ENCODE measurements at places on chromosomes 3 and 15.

DNA sequence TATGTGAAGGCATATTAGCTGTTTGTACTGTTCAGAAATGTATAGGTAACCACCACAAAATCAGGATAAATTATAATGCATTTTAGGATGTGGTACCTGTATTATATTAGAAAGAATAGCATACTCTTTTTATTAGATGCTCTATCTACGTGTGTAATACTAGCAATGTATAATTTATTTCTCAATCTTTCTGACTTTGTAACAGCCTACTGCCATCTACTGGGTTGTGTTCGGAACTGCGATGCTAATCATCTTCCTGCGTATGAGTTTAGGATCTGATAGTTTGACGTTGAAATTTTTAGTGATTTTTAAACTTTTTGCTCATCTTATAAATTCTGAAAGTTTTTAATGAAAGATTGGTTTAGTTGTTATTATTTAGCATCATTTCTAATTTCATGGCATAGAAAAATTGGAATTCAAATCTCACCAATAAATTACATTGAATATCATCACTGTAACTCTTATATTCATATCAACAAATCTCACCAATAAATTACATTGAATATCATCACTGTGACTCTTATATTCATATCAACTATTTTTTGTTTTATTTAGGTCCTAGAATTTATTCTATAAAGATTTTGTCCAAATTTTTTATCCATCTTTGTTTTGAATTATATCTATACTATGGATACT lies 322.7 kb upstream of the ZNF717 start:
- DNase-seq, result no peak

DNA sequence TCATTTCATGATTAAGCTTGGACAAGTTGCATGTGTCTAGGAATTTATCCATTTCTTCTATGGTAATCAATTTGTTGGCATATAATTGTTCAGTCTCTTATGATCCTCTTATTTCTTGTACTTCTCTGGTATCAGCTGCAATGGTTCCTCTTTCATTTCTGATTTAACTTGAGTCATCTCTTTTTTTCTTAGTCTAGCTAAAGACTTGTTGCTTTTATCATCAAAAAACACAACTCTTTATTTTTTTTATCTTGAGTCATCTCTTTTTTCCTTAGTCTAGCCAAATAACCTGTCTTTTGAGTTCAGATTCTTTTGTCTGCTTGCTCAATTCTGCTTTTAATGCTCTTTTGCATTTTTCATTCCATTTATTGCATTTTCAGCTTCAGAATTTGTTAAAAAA lies 37.3 kb downstream of the UBE3A start:
- no peak for DNase-seq

DNA sequence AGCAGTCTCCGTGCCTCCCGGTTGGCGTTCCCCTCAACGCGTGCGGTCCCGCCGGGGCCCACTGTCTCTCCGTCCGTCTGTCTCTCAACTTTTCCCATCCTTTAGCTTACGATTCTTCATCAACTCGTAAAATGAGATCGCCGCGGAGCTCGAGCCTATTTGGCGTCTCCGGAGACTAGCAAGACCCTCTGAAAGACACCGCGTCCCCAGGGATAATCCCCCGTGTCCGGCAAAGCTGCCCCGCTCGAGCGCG lies 3.4 kb downstream of the GATA2 start:
- DNase-seq, result no peak

GRCh38 chr3:161796780-161797179 lies 300.2 kb downstream of the OTOL1 start:
- no peak for DNase-seq

GRCh38 chr3:15098503-15099363 lies at the start of gene RBSN:
RBSN (minus strand) TSS chr3:15099148; CDS start chr3:15096120, 3,028 bp downstream.
- DNase-seq, result peak; percentile 23

DNA sequence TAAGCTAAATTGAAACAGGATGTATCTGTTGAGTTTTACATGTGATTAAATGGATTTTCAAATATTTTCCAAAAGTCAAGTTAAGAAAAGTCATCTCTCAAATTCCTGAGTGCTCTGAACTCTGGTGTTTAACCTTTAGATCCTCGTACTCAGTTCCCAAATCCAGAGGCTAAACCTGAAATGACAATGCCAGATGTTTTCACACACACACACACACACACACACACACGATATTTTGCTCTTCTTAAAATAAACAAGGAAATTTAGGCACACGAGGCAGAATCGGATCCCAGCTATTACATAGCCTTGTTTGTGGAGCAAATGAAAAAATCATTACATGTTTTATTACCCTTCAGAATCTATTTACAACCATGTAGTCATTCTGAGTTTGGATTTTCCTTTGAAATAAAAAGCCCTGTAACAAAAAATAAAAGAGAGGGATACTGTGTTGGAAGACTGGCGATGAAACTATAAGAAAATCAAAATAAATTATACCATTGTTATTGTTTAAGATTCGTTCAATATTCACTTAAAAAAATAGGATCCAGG lies 20.6 kb upstream of the UBE2E1 start:
- no peak for DNase-seq

DNA sequence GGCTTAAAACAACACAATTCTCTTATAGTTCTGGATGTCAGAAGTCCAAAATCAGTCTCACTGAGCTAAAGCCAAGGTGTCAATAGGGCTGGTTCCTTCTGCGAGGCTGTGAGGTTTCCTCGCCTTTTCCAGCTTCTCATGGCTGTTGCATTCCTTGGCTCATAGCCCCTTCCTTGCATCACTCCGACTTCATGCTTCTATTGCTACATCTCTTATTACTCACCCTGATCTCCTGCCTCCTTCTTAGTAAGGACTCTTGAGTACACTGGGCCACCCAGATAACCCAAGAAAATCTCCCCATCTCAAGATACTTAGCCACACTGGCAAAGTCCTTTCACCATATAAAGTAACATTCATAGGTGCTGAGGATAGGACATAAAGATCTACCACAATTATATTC lies 193.9 kb downstream of the ADAMTS17 start:
- no peak for DNase-seq

DNA sequence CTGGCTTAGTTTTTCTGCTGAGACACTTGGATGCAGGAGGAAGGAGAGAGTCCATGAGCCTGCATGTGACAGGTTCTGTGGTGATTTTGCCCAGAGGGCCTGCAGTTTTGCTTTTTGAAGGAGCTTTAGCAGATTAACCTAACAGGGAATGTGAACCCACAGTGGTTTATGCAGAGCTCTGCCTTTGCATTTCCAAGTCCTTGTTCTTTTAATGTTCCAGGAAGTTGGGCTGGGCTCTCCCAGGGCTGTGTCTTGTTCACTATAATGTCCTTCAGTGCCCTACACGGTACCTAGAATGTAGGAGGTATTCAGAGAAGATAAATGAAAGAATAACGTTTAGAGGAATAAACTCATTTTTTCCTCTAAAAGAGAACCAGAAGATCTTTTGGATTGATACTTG lies 50.3 kb downstream of the PCCB start:
- DNase-seq, result no peak

- DNase-seq, result no peak
These were observed 26.8 kb downstream of the FNDC3B start for GRCh38 chr3:172065967-172066762.

GRCh38 chr3:101216710-101217465 lies 103.5 kb downstream of the IMPG2 start:
- DNase-seq, result no peak

DNA sequence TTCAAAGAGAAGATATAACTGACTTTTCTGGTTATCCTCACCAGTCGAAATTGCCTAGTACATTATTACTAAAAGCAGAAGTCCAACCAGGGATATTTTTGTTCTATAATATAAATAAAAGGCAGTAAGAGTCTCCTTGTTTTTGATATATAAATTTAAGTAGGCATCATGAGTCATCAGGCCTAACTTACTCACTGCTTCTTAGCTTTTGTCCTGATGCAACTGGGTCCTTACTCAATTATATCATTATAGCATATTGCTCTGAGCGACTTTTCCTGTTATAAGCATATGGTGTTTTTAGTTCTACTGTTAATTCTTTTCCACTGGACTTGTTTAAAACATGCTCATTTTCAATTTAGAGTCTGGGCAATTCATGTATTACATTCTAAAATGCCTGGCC lies 910.1 kb downstream of the MCTP2 start:
- DNase-seq, result no peak

DNA sequence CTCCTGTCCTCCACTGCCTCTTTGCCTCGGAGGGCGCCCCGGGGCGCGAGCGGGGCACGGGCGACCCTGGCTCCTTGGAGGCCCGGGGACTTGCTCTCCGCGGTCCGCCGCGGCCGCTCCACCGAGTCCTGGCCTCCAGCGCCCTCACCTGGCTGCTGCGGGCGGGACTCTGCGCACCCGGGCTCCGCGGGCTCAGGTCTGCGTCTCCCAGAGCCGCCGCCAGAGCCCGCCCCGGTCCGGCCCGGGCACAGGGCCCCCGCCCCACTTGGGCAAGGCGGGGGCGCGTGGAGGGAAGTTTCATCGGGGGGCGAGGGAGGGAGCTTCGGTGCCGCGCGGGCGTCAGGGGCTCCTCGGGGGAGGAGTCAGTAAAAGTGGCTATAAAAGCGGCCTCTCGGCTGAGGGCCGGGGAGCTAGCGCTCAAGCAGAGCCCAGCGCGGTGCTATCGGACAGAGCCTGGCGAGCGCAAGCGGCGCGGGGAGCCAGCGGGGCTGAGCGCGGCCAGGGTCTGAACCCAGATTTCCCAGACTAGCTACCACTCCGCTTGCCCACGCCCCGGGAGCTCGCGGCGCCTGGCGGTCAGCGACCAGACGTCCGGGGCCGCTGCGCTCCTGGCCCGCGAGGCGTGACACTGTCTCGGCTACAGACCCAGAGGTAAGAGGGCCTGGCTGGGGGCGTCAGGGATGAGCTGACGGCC lies at the start of gene CEMIP:
Gene CEMIP (plus strand): TSS at position 407 of the 694 bp plus-strand sequence. CDS start 94,510 bp downstream, outside the sequence.
- DNase-seq, result no peak

DNA sequence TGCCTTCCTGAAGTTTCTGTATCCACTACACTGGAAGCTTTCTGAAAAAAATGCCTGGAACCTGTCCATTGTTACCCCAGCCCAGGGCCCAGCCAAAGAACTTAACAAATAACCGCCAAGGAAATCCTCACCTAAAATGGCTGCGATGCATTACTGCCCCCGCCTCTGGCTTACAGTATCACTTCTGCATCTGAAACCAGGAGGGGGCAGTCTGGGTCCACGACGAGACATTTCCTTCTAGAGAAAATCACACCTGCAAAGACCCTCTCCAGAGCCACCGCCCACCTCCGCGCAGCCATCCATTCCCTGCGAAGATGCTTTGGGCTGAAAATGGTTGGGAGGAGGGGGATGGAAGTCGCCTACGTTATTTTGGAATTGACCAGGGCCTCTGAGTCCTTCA lies 22.4 kb upstream of the CELF6 start:
- DNase-seq, result no peak

DNA sequence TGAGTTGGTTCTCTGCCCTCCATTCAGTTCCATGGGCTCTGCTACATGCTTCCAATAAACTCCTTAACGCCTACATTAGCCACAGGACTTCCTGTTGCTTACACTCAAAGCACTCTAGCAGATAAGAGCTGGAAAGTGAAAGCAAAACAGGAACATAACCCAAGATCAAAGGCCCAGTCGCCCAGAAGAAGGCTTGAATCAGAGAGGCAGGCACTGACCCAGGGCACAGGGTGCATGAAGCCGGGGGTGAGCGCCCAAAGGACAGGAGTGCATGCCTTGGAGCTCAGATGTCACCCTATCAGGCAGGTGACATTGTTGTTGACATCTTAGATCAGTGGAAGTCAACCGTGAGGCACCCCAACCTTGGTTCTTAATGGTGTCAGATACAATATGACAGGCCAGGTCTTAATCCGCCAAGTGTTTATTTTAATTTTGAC lies 235.1 kb downstream of the UACA start:
- no peak for DNase-seq

GRCh38 chr3:135083756-135084155 lies 288.7 kb downstream of the EPHB1 start:
- no peak for DNase-seq

GRCh38 chr3:69058180-69058946 lies 6.2 kb upstream of the TMF1 start:
- DNase-seq, result no peak

- DNase-seq, result peak; percentile 2
These were observed 187.1 kb upstream of the DNAJC19 start for GRCh38 chr3:181176601-181177000.

- DNase-seq, result no peak
These were observed 18.4 kb downstream of the RFT1 start for GRCh38 chr3:53111822-53112221.

GRCh38 chr3:51715231-51715976 lies 8.5 kb downstream of the GRM2 start:
- no peak for DNase-seq

- no peak for DNase-seq
These were observed 50.5 kb upstream of the SEC22A start for GRCh38 chr3:123151251-123151705.

GRCh38 chr3:195031574-195032003 lies 239.4 kb downstream of the XXYLT1 start:
- DNase-seq, result no peak

DNA sequence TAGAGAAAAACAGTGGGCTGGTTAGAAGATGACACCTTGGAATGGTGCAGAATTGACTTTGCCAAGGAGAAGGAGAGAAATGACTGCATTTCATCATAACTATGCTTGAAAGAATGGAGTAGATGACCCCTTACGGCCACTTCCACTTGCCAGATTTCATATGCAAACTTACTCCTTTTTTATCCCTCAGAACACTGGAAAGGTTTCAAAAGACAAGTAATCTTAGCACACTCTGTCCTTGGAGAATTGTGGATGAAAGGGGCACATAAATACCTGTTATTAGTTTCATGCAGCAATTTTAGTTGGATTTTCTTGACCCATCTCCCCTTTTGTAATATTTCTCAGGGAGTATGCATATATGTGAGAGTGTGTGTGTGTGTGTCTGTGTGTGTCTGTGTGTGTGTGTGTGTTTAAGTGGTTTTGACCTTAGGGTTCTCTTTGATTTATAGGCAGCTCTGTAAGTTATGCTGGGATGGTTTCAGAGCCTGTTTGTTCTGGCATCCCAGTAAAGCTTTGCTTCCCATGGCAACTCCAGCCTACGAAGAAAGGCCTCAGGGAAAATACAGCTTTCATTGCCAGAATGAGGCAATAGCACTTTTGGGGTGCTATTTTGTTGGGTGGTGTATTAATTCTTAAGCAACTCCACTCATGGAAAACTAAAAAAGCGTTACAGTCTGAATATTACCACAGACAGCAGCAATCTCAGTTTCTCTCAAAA lies 122.2 kb upstream of the TP63 start:
- no peak for DNase-seq

DNA sequence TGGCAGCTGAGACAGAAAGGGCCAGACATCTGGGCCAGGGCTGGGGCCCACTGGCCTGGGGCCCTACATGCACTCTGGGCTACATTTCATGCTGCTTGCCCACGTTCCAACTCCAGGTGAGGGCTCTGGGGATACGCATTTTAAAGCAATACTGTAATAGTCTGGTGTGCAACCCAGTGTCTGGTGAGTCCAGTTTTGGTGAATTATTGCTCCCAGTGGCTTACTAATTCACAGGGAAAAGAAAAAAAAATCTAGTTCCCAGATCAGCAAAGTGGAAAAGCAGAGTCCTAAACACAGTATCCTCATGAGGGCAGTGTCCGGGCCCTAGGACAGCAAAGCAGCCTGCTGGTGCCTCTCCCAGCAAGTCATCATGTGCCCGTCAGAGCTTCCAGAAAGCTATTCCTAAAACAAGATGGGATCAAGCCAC lies 82.4 kb downstream of the CCNL1 start:
- DNase-seq, result no peak
